CD4-positive, alpha-beta T cell treated with Interleukin-12 subunit alpha and Interleukin-12 subunit beta, for 1 hour (primary cell): ENCODE measurements at places on chromosomes 7 and 10.
A peak's percentile ranks its signal among the peaks of the same experiment; 100 is the strongest.

GRCh38 chr7:46559194-46559832 is 638.2 kb upstream of the IGFBP3 start:
- no peak for DNase-seq

- DNase-seq = no peak
These were observed 9.9 kb upstream of the DOCK1 start for GRCh38 chr10:126895214-126895781.

DNA sequence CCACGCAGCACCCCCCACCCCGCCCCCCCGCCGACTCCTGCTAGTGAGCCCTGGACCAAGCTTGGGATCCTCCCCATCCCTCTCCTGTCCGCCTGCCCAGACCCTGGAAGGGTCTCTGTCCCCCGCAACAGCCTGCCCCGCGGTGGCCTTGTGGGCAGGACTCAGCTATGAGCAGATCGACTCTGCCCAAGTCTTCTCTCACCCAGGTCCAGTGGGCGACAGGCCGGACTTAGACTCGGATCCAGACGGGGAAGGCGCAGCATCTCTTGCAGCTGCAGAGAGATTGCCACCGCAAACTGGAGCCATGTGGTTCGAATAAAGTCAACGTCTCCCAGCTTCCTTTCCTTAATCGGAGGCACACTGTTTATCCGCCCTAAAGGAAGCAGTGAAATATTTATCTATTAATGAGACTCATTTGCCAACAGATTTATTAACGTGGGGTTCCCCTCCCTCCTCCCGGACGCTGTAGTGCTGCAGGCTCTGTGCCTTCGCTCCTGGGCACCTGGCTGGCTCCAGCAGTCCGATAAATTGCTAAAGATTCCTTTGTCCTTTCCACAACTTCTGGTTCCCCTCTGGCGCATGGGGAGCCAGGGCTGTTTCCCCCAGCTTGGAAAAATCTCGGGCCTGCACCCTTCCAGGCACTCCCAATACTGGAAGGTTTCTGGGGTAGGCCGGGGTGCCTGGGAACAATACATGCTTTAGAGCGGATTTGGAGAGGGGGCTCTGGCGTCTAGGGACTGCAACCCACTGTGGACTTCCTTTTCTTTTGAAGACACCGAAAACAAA is 634 bp upstream of the HOXA7 start:
- DNase-seq = no peak

DNA sequence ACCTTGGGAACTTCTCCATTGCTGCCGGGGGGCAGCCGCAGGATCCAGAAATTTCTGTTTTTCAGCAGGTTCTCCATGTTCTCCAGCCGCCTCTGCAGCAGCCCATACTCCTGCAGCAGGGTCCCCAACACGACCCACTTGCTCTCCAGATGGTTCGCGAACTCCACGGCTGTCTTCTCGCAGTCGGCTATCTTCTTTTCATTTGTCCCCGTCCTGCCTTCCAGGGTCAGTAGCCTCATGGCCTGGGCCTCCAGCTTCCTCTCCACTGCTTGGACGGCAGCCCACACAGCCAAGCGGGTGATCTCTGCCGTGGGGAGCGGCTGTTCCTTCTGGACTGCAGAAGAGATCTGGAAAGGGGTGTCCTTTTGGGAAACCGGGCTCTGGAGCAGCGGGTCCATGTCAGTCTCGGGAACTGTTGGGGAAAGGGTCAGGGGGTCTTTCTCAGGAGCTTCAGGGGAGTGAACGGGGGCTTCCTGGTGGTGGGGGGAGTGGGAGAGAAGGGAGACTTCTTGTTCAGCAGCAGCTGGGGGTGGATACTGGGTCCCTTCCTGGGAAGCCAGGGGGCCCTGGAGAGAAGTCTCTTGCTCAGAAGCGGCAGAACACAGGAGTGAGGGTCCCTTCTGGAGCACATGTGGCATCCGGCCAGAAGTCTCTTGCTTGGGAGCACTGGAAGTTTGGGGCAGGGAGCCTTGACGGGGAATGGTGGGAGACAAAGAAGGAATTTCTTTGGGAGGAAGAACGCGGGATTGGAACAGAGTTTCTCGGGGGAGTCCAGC is 5.5 kb downstream of the ZNF777 start:
- no peak for DNase-seq

DNA sequence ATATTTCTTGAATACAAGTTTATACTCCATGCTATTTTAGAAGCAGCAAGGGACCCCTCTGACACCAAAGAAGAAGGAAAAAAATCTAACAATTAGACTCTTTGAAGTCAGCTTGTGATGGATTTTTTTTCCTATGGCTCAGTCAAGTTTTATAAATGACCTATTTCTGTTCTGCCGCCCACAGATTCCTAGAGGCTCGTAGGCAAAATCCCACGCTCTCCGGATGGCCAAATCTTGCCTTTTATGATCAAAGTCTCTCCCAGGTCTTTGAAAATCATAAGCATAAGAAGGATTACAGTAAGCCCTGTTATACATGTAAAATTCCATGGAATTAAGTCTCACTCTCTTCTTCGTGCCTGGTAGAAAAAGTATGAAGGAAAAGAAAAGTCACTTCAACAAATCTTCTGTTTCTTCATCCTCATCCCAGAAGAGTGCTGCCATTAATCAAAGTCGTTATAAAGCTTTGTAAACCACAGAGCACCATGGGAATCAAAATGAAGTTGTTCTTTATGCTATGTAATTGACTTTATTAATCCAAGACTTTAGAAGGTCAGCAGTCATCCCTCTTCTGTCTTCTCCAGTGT is 33.1 kb downstream of the ASB13 start:
- no peak for DNase-seq

- no peak for DNase-seq
These were observed 171.6 kb downstream of the CCDC3 start for GRCh38 chr10:12829831-12830390.

DNA sequence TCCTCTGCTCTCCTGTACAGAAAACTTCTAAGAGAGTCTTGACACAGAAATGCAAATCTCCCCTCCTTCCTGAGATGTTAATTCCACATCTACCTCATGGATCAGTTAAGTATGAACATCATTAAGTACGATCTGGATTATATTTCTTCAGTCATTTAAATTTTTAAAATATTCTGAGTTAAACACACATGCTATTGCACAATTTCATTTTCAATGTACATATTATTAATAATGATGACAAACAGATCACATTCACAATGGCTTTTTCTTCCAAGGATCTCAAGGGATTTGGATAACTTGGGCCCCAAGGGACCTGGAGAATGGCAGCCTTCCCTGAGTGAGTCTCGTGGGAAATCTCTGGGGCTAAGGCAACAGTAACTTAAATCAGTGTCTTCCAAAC is 16.2 kb downstream of the BEND7 start:
- DNase-seq = no peak

DNA sequence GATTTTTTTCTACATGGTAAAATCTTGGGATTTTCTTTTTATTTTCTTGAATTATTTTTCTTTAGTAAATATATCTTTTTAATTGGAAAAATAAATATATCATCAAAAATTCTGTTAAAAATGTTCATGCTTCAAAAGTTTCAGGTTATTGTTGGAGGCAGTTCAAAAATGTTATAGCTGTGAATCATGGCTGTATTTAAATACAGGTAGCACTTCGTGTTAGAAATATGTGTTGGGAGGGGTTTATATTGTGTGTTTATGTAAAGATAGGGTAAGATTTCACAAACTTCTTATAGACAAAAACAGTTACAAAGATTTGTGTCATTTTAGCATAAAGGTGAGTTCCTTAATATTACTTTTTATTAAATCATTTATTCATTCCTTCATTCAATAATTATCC is 60.4 kb downstream of the HDAC9 start:
- DNase-seq = no peak

- no peak for DNase-seq
These were observed 46.9 kb downstream of the VWA2 start for GRCh38 chr10:114285961-114286441.

DNA sequence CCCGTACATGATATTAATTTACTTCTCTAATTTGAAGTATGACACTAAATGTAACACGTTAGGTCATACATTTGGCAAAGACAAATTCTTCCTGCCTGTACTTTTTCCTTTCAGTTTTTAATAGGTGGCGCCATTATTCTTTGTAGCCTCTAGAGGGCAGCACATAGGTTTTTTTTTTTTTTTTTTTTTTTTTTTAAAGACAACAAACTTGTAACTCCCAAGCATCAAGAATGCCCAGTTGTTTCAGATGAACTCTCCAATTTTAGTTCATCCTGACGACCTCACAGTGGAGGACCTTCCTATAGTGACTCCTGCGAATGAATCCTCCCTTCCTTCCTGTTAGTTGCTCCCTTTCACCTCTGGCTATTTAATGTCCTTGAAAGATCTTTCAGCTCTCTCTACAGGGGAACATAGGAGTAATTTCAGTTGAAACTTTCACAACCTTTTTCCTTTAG is 139.3 kb upstream of the HDAC9 start:
- peak; percentile 21 for DNase-seq

DNA sequence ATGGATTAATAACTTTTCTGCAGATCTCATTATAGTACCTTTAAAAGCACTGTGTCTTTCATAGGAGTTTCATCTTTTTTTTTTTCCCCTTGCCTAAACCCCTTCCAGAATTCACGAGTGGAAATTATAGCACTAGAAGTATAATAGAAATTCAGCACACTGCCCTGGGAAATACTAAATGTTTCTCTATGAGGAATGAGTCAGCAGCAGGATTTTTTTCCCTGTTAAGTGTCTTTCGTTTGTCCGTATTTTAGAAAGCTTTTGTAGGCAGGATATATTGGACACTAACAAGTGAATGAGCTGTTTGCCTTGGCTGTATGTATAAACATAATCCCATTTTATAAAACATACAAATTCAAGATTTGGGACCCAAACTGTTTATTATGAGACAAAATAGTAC is 105.8 kb downstream of the EXOC4 start:
- DNase-seq = no peak

- no peak for DNase-seq
These were observed 710 bp upstream of the C10orf105 start for GRCh38 chr10:71720288-71720687.

GRCh38 chr7:117176206-117176605 is 146.7 kb downstream of the WNT2 start:
- DNase-seq = no peak

- DNase-seq = no peak
These were observed 35.8 kb downstream of the LAMB4 start for GRCh38 chr7:108094346-108094745.

DNA sequence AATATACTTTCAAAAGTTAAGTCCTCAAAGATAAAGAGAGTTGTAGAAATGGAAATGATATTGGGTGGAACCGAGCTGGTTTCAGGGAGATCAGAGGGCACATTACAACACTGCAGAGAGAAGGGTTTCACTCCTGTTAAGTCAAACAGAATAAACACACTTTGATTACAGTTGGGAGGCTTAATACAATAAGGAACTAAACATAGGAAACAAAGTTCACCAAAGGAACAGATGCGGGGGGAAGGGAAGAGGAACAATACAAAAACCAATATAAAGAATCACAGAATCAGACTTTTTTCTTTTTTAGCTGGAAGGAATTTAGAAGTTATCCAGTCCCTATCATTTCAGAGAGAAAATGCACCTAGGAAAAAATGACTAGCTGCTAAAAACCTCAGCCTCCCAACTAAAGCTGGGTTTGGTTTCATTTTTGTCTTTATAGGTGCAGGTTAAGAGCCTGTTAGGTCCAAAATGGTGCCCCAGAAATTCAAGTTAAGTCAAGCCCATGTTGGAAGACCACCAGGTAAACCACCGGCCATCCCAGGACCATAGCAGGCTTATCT is 81.9 kb downstream of the DNMBP start:
- DNase-seq = no peak

DNA sequence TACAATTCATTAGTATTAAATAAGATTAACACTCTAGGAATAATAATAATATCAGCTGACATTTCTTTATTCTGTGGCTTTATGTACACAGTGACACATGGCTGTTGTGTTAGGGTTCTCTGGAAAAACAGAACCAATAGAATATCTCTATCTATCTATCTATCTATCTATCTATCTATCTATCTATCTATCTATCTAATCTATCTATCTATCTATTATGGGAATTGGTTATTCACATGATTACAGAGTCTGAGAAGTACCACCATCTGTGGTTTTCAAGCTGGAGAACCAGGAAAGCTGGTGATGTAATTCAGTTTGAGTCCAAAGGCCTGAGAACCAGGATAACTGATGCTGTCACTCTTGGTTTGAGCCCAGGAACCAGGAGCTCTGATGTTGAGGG is 194.1 kb upstream of the MTPN start:
- no peak for DNase-seq

DNA sequence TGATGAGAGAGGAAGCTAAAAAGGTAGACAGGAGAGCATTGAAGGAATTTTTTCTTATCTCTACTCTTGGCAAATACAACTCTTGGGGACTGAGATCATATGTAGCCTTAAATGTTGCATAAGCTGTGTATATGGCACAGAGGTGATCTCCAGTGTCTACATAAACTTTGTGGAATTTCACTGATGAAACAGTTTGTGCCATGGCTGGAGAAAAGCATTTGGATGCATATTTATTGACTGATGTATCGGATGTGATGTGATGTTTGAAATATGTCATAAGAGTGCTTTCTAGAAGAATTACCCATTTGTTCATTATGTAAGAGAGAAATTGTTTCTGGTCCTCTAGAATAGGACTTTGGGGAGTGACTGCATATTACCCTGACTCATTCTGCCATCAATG is 244.9 kb upstream of the LRRTM3 start:
- no peak for DNase-seq

DNA sequence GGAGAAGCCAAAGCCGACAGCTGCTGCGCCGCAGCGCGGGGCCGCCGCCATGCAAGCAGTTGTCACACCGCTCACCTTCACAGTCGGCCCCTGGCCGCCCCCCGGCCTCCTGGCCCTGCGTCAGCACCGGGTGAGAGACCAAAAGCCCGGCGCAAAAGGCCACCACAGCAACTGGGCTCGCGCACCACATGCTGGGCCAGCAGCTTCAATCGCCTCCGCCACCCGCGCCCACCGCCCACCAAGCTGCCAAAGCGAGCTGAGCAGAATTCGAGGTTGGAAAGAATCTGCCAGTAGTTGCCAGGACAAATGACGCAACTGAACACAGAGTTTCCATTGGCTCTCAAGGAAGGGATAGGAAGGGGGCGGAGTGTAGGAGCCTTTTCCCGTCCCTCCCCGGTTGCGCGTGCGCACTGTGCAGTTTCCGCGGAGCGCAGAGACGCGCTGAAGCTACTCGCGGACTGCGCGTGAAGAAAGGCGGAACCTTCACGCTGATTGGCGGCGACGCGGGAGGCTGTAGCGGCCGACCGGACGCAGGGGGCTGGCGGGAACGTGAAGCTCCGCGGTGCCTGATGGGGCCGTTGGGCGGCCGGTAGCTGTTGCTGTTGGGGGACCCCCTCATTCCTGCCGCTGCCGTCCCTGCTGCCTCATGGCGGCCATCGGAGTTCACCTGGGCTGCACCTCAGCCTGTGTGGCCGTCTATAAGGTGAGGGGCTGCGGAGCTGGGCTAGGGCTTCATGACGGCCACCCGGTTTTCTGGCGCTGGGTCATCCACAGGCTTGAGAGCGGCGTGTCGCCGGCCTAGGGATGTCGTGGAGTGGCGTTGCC is at the start of the genes CDNF, HSPA14 and MSANTD7:
Gene CDNF, minus strand, starts transcription at position 281 of the 825 bp plus-strand sequence. Its CDS starts 91 bp downstream, at position 190.
Gene HSPA14, plus strand, starts transcription at position 550 of the 825 bp plus-strand sequence. Its CDS starts 97 bp downstream, at position 647.
Gene MSANTD7, plus strand, starts transcription at position 550 of the 825 bp plus-strand sequence. CDS start 3,979 bp downstream, outside the sequence.
- DNase-seq = peak; percentile 99
